GOT3 (cell line): ENCODE measurements at places on chromosomes 3 and 15.

- no peak for DNase-seq
Observed at GRCh38 chr15:55319537-55320237, 665 bp downstream of the PIGB start.

- no peak for DNase-seq
Observed at GRCh38 chr15:99735868-99736267, 2.6 kb upstream of the LYSMD4 start.

DNA sequence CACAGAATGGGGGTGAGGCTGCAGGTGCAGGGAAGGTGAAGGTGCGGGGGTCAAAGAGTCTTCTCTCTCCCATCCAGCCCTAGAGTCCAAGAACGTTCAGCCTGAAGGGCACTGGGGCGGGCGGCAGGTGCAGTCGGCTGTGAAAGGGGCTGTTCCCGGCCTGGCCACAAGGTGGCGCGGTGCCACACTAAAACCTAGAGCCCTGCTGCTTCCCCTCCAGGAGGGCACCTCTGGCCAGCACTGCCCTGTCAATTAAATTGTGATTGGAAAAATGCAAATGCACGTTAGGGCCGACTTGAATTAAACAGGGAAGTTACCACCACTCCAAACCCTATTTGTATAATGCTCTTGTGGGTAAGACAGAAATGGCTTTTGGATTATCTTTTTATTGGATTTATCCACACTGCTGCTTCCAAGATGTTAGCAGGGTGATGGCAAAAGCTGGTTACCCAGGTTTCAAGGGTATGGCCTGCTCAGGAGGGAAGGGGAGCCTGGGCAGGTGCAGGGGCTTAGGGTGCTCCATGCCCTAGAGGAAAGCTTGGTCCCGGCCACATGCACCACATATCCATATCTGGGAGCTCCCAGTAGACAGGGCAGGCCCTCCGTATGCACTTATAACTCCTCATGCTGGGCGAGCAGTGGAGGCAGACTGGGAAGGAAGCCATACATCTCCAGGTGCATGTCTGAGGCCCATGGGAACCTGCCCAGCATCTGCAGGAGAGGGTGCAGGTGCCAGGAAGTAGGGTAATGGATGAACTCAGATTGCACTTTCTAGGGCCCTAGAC, 119.8 kb downstream of the ADCY5 start:
- DNase-seq: peak; percentile 19

DNA sequence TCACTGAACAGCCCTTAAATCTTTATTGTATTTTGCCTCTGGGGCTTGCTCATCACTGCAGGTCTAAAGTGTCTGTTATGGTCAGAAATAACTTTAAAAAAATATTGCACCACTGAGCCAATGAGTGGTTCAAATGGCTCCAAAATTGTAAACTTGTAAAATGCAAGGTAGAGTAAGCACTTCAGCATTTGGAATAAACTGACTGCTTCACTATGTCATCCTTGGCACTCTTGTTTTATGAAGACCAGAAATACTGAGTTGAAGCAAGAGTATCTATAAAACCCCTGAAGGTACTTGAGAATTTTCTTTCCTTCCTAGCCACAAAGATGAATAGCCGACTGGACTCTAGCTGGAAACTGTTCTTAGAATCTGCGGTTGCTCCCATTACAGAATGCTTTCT, 390.3 kb upstream of the DPH6 start:
- DNase-seq: no peak

- DNase-seq: no peak
Observed at GRCh38 chr15:66595931-66596545, 30.2 kb upstream of the LCTL start.

DNA sequence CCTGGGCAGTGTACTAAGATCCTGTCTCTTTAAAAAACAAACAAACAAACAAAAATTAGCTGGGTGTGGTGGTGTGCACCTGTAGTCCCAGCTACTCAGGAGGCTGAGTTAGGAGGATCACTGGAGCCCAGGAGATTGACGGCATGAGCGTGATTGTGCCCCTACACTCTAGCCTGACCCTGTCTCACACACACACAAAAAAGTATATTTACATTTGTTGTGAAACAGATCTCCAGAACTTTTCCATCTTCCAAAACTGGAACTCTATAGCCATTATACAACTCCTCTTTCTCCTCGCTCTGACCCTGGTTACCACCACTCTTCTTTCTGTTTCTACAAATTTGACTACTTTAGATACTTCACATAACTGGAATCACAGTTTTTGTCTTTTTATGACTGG, 56.0 kb upstream of the CCNB2 start:
- no peak for DNase-seq

GRCh38 chr15:60086681-60087429, 82.7 kb downstream of the FOXB1 start:
- DNase-seq: no peak

DNA sequence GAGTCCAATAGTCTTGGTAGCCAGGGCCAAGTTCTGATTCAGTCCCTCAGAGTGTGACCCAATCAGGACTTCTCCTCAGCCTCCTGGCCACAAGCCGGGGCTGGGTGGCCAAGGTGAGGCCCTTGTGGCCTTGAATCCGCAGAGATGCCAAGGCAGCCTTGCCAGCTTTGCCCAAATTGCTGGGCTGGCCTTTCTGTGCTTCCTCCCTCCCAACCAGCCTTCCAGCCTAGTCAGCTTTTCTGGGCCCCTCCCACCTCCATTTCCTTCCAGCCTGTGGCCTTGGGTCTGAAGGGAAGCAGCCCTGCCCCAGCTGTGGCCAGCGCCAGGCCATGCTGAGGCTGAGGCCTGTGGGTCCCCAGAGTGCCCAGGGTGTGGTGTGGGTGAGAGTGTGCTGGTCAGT, 34.3 kb upstream of the ANKDD1A start:
- no peak for DNase-seq
